ENCODE measurements at places on chromosomes 4 and X.

DNA sequence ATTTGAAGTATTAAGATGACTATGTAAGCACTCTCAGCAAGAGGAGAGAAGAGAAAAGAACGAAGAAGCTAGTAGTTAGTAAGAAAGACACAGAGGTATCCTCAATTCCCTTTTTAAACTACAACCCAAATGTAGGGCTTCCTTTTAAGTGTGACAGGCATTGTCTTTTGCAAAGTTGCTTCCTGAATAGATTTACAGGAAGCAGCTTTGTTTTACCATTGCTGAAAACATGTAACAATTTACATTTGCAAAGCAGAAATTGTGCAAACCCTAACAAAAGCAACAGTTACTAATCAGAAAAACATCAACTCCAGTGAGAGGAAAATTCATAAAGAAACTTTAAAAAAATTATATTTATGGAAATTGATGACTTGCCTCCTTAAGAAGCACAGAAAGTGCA, 96.4 kb downstream of the FAM13A start:
- DNase-seq: no peak

GRCh38 chrX:103467156-103467555, 52.1 kb downstream of the RAB40A start:
- DNase-seq: no peak

DNA sequence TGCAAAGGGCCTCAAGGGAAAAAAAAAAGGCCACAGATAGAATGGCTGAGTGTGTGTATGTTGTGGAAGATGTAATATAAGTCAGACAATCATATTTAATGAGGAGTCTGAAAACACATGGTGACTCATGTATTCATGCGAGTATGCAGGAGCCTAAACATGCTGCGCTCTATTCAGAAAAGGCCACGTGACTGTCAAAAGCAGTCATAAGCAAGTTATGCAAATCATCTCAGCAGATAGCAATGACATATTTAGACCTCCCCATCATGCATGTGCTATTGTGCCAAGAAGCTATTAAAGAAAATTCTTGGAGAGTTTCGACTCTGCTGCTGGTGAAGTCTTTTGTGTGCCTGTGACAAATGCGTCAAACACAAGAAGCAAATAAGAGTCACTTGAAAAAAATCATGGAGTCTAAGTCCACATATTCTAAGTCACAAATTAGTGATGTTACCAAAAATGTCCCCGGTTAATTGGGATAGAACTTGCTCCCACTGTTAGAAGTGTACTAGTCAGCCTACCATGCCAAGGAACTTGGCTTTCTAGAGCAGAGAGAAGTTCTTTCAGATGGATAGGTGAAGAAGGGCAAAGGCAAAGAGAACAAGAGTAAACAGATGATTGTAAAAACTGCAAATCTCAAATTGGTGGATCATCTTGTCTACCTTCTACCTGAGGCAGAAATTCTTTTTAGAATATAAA, 5.0 kb downstream of the LNX1 start:
- DNase-seq: no peak

DNA sequence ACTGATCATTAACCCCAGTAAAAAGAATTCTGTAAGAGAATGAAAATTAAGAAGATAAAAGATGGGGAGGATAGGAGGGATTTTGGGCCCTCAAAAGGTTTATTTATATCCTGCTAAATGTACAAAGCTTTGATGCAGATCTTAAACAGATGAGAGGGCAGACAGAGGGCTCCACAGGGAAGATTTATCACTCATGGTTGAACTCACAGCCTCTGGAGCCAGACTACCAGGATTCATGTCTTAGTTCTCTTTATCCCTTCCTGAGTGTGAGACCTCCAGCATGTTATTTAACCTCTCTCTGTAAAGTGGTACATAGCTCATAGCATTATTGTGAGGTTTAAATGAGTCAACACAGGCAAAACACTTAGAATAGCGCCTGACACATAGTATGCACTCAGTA, 74.4 kb downstream of the SOWAHB start:
- no peak for DNase-seq
